NK-92 treated with Interleukin-12 subunit alpha and Interleukin-12 subunit beta, amount 100 ng/mL, for 24 hours (cell line): ENCODE measurements at places on chromosomes 5 and 9.

DNA sequence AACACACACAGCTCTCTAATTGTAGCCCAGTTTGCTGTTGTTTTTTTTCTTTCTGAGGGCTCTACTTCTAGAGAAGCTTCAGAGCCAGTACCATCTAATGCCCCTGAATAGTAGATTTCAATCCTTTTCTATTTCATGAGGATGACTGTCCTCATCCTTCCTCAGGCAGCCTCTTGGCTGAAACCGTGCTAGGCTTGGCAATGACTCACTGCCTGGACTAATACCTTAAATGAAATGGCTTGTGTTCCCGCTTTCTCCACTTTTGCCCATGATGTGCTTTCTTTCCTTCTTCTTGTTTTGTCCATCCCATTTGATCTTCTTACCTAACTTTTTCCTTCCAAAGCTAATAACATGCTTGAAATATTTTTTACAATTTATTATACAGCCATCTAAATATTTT is 80.1 kb downstream of the ITGA1 start:
- no peak for DNase-seq

DNA sequence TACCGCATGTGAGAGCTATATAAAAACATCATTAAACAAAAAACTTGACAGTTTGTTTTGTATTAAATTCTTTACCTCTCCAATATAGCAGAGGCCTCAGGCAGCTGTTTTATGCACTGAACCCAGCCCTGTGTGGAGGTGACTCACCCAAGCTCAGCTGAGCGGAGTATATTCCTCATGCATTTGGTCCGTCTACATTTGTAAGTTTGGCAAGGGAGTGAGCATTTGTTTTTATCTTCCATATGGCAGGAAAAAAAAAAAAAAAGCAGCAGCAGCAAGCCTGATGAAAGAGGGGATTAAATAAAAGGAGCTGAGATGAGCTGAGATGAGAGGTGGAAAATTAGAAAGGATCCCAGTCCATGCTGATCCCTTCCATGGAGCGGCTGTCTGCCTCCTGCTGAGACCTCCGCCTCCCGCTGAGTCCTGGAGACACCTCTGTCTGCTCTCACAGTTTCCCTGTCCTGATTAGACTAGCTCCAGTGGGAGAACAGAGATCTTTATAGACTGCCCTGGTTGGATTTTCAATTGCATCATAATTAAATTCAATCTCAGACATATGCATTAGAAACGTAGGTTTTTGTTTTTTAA is 112.0 kb upstream of the CTNND2 start:
- DNase-seq = no peak

DNA sequence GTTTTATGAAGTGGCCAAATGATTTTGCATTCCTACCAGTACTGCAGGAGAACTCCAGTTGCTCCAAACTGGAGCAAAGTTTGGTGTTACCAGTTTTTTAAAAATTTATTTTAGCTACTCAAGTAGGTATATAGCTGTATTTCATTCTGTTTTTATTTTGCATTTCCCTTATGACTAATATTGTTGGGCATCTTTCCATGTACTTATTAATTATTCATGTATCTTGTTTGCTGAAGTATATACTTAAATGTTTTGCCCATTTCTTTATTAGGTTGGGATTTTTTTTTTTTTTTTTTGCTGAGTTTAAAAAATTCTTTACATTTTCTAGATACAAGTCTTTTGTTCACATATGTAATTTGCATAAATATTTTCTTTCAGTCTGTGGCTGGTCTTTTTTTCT is 386.6 kb upstream of the DAB2 start:
- no peak for DNase-seq

- no peak for DNase-seq
Observed at GRCh38 chr9:124488641-124489210, 18.5 kb downstream of the NR5A1 start.

DNA sequence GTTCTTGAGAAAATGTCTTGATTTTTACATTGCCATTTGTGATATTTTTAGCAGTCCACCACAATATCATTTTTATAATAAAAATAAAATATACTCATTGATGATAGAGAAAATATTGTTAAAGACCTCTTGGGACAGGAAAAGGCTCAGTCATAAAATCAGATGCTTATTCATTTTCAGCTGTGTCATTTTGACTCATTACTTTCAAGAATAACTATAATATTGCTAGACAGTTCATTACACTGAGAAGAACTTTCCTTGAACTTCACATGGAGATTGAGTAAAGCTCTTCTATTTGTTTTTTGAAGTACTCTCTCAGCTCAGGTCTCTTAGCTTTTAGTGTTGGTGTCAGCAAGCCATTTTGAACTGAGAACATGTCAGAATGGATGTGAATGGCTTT is 8.5 kb upstream of the MEIKIN start:
- DNase-seq = no peak

DNA sequence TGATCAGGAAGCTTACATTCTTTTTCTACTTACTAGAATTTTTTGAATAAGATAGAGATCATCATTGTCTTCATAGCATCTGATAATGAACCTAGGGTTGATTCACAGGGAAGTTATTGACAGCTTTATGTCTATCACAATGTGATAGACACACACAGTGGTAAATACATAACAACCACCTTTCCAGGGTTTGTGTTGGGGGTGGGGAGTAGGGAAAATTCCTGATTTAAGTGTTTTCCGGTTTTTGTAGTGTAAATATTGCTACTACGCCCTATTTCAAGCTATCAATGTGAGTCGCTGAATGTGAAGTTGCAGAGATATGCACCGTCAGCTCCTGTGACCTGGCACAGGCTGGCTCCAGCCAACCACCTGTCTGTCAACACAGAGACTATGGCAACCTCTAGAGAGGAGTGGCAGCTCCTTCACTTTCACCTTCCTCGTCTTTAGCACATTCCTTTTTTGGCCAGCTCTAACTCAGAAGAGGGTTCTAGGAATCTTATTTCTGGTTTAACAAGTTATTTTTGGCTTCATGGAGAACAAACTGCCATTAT is 224.9 kb downstream of the MAT2B start:
- no peak for DNase-seq

- no peak for DNase-seq
Observed at GRCh38 chr9:122333169-122333808, 37.5 kb upstream of the PTGS1 start.

- DNase-seq = peak; percentile 42
Observed at GRCh38 chr5:159208514-159209437, 577 bp downstream of the RNF145 start.

DNA sequence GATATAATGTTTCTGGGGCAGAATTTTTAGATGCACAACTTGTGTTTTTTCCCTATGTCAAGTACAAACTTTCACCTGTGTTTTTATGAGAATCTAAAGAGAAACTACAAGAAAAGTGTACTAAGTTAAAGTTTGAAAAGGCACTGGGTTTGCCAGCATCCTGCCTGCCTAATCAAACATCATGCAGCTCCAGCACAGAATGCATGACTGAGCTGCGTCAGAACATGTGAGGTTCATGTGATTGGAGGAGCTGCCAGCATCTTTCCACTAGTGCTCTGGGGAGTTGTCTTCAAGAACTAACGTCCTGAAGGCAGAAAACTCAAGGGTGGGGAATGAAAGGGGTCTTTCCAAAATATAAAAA is 46.1 kb upstream of the RIC1 start:
- DNase-seq = no peak

GRCh38 chr9:123300554-123300953 is 32.2 kb upstream of the STRBP start:
- no peak for DNase-seq

- no peak for DNase-seq
Observed at GRCh38 chr5:168479166-168479565, 7.1 kb upstream of the RARS1 start.

GRCh38 chr9:127707766-127708165 is 978 bp downstream of the CFAP157 start:
- DNase-seq = no peak

- no peak for DNase-seq
Observed at GRCh38 chr9:22693156-22693555, 246.5 kb downstream of the DMRTA1 start.

GRCh38 chr9:89850153-89850552 is 245.3 kb downstream of the GADD45G start:
- no peak for DNase-seq

DNA sequence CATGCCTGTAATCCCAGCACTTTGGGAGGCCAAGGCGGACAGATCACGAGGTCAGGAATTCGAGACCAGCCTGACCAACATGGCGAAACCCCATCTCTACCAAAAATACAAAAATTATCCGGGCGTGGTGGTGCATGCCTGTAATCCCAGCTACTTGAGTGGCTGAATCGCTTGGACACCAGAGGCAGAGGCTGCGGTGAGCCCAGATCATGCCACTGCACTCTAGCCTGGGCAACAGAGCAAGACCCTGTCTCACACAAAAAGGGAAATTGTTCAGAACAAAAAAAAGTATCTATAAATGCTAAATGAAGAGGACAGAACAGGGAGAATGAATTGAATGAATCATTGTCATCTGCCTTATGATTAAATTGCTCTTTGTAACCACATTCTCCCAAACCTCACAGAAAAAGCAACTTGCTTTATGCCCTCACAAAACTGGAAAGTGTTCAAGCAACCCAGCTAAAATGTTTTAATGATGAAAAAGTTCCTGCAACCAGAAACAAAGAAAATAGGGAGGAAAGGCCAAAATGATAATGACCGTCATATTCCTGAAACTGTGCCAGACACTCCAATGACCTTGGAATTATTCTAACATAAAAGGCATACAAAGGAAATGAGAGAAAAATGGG is 83.7 kb downstream of the SERINC5 start:
- DNase-seq = no peak

GRCh38 chr5:643351-643801 is 31.2 kb downstream of the CEP72 start:
- DNase-seq = no peak

DNA sequence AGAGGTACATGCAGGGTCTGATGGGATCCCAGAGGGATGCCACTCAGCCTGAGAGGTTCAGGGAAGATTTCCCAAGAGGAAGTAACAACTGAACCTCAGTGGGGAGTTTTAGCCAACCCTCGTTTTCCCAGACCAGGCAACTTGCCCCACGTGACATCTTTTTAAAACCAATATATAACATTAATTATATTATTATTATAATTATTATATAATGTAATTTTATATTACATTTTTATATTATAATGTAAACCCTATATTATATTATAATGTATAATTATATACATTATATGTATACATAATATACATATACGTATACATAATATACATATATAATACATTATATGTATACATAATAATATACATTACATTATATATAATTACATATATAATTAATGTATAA is 62.8 kb upstream of the WWC1 start:
- no peak for DNase-seq

- DNase-seq = no peak
Observed at GRCh38 chr9:16883586-16883985, 13.1 kb upstream of the BNC2 start.

GRCh38 chr5:150779397-150780186 is 1.0 kb downstream of the SMIM3 start:
- no peak for DNase-seq

DNA sequence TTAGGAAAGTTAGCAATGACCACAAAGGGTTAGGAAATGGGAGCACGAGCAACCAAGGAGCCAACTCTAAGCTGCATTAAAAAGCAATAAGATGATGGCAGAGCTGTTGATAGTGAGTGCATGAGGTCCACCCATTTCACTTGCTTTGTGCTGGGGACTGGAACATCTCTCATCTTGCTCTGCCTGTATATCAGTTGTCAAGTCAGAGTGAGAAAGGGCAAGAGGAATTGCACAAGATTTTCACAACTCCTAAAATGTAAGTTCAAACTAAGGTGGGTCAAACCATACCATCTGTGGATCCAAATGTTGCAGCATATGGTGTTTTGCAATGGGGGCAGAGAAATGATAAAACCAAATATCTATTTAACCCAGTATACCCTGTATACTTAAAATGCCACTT is 2.8 kb upstream of the ESM1 start:
- DNase-seq = no peak

DNA sequence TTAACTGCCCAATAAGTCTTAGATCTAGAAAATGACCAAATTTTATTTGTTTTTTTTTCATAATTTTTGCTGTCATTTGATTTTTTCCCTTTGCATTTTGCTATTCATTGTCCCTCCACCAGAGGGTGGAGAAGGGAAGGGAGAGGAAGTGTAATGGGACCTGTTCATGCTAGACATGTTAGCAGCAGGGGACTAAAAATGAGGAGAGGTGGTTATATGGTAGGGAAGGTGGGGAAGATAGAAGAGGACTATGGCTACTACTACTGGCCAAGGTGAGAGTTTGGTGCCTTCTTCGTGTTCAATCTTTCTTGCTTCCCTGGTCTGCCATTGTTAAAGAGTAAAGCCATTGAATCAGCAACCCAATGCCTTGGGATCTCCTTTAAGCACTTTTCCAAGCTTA is 6.4 kb downstream of the GRIA1 start:
- DNase-seq = no peak

DNA sequence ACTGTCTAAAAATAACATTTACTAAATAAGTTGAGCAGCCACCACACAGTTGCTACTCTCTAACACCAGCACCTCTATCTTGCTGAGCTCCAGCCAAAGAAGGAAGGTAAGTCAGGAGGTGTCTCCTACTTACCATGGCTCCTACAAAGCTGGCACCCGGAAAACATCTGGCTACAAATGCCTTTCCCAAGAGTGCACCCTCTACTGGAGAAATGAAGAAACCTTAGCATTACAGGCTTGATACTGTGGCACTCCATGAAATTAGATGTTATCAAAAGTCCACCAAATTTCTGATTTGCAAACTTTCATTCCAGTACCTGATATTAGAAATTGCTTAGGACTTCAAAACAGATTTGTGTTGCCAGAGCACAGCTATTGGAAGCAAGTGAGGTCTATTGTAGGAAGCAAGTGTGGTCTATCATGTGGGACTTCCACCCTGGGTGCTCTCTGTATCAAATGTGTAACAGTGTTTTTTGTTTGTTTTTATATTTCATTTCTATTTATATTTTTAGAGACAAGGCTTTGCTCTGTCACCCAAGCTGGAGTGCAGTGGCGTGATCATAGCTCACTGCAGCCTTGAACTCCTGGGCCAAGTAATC is 25.7 kb upstream of the RFK start:
- no peak for DNase-seq

DNA sequence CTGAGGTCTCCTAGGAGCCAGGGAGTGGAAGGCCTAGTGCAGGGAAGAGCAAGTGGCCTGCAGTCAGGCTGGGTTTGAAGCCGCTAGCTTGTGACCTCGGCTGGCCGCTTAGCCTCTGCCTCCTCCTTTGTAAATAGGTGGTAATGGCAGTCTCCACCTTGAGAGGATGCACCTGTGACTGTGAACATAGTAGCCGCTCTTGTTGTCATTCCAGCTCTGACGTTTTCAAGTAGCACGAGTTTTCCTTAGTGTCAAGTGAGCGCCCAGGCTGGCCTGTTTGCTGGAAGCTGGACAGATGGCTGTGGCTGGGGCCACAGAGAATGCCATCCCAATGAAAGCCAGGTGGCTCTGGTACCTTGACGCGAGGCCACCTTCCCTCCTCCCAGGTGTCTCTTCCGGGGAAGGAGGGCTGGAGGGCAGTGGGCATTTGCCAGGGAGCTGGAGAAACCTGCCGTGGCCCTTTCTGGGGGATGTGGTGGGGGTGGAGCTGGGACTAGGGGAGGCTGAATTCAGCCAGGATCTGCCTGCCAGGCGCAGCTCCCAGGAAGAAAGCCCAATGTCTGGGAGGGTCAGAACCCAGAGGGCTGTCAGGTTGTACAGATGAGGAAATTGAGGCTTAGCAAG is 2.5 kb downstream of the ASS1 start:
- no peak for DNase-seq
